ENCODE measurements at places on chromosomes 2 and 18.

DNA sequence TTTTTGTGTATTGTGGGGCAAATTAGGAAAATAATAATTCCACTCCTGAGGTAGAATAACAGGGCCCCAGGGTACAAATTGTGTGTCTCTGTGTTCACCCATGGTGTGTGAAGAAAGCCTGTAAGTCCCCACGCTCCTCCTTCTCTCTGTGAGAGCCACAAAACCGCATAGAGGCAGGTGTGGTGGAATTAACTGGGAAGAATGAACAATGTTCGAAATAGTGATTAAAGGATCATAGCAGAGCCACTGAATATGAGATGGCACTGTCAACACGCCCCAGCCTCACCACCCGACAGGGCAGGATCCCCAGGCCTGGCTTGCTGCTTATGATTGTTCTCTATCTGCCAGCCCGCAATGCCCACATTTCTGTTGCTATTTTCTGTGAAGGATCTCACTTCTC, 14.1 kb downstream of the IL1RN start:
- no peak for DNase-seq

- DNase-seq = no peak
These were observed 895.0 kb upstream of the FSHR start for GRCh38 chr2:50049267-50049666.

- DNase-seq = no peak
These were observed 390.7 kb upstream of the ETAA1 start for GRCh38 chr2:67006373-67006960.

DNA sequence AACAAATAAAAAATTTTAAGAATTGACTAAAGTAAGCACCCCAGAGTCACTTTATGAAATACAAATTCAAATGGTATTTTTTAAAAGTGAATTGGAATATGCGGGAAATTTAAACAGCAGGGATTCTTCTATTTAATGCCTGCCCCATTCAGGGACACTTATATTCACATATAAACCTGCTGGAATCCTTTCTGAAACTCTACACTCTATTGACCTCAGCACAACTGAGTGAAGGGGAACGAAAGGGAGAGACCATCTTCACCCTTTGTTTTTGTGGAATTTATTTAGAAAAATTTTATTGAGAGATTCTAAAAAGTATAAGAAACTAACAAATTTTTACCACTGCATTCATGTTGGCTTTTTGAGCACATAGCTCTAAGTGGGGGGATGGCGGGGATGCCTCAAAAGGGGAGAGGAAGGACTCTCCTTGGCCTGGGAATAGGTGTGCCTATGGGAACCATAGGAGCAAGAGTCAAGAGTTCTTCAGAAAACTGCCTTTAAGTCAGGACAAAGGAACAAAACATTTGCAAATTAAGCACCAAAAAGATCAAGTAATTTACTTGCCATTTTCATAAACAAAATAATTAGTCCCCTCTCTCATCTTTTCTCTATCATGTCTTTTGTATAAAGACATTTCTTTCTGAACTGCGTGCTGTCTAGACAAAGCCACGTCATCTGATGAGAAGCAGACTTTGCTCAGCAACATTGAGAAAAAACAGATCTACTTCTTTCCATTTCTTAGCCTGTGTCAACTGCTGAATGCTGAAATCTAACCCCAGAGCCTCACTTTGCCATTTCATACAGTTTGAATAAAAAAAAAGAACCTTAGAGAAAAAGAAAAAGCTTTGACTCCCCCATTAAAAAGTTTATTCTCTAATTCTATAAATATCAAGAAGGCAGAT, 21.6 kb upstream of the FLACC1 start:
- no peak for DNase-seq

GRCh38 chr2:203972066-203972465, 35.5 kb downstream of the ICOS start:
- no peak for DNase-seq

DNA sequence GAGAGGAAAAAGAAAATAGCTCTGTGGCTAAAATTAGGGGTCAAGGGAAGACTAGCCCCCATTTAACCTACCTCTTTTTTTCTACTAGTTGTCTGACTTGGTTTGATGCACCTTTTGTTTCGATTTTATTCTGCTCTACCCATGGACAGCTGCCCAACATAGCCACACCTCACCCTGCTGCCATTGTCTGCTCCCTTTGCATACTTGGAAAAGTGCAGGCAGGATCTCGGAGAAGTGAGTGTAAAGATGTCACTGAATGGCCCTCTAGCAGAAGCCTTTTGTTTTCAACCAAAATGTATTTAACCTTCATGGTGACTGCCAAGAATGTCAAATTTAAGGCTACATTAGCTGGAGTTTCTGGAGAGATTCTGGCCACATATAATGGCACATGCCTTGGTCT, 62.9 kb downstream of the SETBP1 start:
- no peak for DNase-seq

GRCh38 chr2:119699016-119699606, 20.1 kb downstream of the TMEM177 start:
- DNase-seq = no peak

DNA sequence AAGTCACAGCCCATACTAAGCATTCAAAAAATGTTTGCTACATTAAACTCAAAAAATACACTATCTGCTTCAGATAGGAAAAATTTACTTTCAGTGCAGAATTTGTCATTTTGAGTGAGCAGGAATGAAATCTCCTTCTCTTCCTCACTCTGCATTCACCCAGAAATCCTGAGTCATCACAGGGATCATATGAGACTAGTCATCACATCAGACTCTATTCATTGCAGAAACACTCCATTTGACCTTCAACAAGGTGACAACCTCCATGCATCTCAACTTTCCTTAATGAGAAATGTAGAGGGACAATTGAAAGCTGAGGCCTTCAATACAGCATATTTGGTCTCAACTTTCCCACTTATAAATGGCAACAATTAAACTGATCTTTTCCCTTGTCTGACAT, 130.4 kb upstream of the CYP26B1 start:
- DNase-seq = no peak

GRCh38 chr2:195150819-195151218, 506.2 kb upstream of the SLC39A10 start:
- no peak for DNase-seq

DNA sequence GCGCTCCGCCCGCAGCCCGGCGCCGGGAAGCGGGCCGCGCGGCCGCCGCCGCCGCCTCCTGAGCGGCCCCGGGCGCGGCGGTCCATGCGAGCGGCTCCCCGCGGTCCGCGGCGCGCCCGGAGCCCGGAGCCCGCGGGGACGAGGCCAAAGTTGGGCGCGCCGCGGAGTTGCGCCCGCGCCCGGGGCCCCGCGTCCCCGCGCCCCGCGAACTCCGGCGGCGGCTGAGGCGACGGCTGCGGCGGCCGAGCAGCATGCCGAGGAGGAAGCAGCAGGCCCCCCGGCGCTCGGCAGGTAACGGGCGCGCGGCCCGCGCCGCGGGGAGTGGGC, 992 bp downstream of the TSHZ1 start:
- no peak for DNase-seq

- no peak for DNase-seq
These were observed 6.8 kb upstream of the RHOB start for GRCh38 chr2:20440001-20440560.

- no peak for DNase-seq
These were observed 582.6 kb downstream of the NRXN1 start for GRCh38 chr2:50449306-50449705.

- DNase-seq = no peak
These were observed 83.6 kb upstream of the NCKAP5 start for GRCh38 chr2:133651861-133652260.

DNA sequence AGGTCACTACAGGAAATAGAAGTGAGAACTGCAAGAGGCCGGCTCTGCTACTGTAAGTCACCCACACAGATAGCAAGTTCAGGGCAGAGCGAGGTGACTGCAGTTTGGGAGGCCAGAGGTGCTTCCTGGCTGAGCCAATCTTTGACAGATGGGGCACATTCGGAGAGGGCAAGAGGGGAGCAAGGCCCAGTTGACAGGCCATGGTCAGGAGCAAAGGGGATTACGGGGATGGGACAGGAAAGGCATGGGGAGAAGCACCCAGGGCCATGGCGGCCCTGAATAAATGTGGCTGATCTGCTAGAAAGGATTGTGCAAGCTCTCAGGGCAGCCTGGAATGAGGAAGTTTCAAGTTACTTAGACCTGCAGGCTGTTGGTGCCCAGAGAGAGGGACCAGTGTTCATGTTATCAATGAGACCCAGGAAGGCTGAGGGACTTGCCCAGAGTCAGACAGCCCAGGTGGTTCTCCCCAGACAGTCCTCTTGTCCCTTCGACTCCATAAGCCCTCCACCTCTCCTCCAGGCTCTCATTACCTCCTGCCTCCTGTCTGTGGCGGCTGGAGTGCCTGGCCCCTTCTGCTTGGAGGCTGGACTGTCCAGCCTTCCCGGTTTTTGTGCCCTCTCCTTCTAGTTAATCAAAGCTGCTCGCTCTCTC, 123.3 kb downstream of the CTIF start:
- DNase-seq = no peak

DNA sequence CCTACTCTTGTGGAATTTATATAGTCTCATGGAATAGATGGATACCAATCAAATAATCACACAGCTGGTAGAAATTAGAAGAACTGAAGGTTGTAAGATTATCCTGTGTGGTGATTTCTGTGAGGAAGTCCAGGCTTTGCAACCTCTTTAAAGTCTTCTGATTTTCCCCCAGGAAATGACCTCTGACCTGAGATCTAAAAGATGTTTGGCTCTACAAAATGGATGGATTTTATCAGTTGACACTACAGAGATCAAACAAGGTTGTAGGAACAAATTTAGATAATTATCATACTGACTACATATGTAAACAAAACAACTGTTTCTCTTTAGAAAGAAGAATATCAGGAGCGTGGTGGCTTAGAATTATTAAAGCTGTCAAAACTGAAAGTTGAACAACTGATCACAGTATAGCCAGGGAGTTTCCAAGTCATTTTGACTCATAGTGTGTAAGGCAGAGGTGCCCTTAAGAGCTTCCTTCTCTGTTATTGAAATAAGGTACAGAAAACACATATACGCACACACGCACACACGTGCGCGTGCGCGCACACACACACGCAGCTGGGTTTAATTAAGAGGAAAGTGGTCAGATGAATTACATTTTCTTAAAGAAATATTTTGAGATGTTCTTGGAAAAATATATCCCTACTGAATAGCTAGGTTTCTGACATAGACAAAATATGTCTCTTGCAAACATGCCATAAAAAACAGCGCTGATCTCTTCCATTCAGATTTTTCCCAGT, 35.5 kb upstream of the PELI1 start:
- no peak for DNase-seq

DNA sequence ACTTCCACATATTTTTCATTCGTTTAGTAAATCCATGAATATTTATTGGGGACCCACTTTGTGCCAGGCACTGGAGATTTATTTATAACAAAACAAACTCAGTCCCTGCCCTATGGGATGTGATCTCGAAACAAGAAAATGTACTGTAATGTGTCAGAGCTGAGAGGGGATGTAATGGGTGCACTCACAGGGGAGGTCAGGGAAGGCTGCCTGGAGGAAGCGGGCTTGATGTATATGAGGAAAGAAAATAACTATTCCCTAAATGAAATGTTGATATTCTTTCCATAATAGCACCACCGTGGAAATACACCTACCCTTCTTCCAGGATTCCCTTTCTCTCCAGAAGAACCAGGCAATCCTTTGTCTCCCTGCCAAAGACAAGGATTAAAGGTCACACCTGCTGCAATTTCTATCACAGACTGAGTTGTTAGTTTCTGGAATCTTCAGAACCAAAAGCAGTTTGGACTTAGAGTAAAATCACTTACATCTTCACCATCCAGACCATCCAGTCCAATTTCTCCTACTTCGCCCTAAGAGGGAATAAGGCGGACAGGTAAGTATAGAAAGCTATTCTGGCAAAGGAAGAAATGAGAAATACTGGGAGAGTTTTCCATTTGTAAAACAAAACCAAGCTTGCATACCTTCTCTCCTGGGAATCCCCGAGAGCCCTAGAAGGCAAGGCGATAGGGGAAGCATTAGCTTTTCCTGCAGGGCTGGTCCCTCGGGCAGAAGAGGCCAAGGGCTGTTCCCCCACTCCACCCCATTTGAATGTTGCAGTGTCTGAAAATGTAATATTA, 55.0 kb downstream of the COL6A3 start:
- DNase-seq = no peak

GRCh38 chr2:177242121-177242987, 22.2 kb downstream of the NFE2L2 start:
- DNase-seq = no peak

GRCh38 chr2:4465671-4466070, 762.3 kb downstream of the DCDC2C start:
- no peak for DNase-seq

DNA sequence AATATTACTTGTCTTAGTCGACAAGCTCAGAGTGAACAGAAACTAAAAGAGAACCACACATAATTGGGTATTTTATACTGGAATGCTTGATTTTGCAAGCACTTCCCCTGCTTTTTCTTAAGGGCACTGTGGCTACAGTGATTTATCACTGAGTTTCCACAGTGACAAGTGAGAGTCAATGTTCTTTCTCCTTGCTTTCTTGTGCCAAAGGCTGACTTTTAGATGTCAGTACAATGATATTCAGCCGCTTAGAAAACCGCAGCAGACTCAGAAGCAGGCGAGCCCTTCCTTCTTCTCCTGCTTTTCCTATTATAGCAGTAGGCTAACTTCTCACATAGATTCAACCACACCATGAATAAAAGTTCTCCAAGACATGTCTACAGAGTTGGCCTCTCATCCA, 1603.6 kb upstream of the NXPH2 start:
- DNase-seq = no peak

- DNase-seq = no peak
These were observed 312.0 kb upstream of the ETAA1 start for GRCh38 chr2:67085146-67085545.

- no peak for DNase-seq
These were observed 300.7 kb downstream of the SP3 start for GRCh38 chr2:173664513-173664910.

GRCh38 chr2:58967736-58968135, 726.6 kb upstream of the FANCL start:
- DNase-seq = no peak

DNA sequence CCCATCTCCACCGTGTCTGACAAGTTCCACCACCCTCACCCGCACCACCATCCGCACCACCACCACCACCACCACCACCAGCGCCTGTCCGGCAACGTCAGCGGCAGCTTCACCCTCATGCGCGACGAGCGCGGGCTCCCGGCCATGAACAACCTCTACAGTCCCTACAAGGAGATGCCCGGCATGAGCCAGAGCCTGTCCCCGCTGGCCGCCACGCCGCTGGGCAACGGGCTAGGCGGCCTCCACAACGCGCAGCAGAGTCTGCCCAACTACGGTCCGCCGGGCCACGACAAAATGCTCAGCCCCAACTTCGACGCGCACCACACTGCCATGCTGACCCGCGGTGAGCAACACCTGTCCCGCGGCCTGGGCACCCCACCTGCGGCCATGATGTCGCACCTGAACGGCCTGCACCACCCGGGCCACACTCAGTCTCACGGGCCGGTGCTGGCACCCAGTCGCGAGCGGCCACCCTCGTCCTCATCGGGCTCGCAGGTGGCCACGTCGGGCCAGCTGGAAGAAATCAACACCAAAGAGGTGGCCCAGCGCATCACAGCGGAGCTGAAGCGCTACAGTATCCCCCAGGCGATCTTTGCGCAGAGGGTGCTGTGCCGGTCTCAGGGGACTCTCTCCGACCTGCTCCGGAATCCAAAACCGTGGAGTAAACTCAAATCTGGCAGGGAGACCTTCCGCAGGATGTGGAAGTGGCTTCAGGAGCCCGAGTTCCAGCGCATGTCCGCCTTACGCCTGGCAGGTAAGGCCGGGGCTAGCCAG, 1.2 kb downstream of the ONECUT2 start:
- no peak for DNase-seq

GRCh38 chr2:168138901-168139300, 108.5 kb downstream of the STK39 start:
- no peak for DNase-seq
